ENCODE measurements at places on chromosomes 12 and 14.

GRCh38 chr14:23665302-23666016 lies 29.3 kb downstream of the DHRS2 start:
- no peak for DNase-seq

- peak; percentile 63 for DNase-seq
Observed at GRCh38 chr12:24561882-24562770, 386.8 kb downstream of the BCAT1 start.

DNA sequence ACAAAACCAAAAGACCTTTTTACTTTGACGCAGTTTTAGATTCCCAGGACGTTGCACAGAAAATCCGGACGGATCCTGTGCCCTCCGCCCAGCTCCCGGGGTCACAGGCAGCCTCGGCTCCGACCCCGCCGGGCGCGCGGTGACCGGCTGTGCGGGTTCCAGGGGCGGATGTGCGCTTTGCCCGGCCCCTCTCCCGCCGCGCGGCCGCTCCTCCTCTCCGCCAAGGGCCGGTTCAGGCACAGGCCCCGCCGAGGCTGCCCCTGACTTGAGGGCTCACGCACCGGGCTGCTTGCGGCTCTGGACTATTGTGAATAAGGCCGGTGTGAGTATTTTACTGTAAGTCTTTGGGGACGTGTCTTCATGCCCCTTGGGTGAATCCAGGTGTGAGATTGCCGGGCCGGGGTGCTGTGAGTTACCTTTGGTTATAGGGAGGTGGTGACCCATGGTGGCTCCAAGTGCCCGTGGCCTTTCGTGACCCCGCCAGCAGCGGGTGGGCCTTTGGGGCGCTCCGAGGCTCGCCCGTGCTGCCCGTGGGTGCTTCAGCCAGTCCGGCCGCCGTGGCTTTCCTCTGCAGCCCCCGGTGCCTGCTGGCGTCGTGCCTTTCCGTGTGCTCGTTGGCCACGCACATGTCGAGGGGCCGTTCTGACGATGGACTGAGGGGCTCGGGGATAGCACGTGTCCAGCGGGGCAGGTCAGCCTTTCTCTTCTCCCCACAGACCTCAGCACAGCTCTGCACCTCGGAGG lies 45.9 kb downstream of the NOC4L start:
- DNase-seq, result peak; percentile 32

GRCh38 chr12:7120166-7120565 lies 8.5 kb downstream of the RBP5 start:
- no peak for DNase-seq

GRCh38 chr14:51981218-51981854 lies 8.0 kb upstream of the RTRAF start:
- no peak for DNase-seq

DNA sequence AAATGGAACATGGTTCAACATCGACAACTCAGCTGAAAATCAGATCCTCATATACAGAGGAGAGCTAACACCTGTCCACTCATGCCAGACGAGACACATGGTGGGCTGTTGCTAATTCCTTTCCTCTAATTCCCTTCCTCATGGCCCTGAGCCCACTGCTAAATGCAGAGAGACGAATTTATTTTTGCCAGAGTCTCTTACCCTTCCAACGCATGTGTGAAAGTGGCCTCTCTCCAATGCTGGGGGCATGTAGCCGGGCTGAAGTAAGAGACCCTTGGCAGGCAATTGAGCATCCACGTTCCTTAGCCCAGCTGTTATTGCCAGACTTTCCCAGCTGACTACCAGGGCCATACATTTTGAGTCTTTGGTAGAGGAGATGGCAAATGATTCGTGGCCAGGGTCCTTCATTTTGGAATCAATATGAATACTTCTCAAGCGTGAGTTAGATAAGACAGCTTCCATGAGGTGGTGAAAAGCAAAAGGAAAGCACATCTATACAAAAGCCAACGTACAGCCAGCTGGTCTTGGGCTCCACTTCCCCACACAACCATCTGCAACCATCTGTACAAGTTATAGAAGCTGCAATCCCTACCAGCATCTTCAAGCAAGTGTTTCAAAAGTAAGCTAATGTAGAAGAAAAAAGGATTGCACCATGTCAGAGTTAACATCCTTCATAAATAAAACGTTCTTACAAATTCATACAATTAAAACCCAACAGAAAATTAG lies 28.6 kb downstream of the CORO1C start:
- no peak for DNase-seq

GRCh38 chr12:63124778-63125177 lies 26.2 kb downstream of the AVPR1A start:
- DNase-seq, result no peak

Measured in psoas muscle (tissue), 8 donors.